GM20000 (cell line): ENCODE measurements at places on chromosomes 4 and X.

DNA sequence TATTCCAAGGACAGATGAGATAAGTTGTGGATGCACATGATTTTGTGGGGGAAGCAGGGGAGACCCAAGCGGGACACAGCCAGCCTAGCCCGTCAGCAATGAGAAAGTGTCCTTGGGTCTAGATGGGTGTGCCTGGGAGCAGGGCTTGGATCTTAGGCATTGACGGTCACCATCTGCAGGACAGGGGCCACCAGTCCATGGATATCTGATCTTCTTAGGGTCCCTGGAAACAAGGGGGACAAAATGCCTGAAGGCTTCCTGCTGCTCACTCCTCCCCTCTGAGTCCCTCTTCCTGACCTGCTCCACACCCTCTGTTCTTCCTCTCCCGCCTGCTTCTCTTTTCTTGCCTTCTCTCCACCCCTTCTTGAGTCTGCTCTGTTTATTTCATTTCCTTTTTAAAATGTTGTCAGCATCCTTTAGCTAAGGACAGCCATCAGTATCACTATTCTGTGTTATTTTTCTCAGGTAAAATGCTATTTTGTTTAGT lies 298.4 kb downstream of the RAPGEF2 start:
- DNase-seq: no peak

GRCh38 chrX:110374559-110374958 lies 15.9 kb downstream of the RTL9 start:
- DNase-seq: no peak

DNA sequence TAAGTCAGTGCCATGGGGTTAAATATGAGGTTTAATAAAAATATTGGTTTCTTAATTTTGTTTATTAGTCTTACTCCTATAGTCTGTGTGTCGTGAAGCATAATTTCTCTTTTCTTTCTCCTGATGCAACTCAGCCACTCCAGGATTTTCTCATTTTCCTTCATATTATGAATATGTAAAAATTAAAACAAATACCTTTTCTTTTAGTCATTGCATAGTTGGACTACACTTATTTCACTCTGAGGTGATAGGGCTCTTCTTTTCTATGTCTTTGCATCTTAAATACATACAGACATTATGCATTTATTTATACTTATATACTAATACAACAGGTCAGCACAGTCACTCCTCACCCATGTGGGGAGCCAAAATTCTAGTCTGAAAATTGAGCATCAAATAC lies 19.1 kb downstream of the GALNT7 start:
- DNase-seq: no peak

DNA sequence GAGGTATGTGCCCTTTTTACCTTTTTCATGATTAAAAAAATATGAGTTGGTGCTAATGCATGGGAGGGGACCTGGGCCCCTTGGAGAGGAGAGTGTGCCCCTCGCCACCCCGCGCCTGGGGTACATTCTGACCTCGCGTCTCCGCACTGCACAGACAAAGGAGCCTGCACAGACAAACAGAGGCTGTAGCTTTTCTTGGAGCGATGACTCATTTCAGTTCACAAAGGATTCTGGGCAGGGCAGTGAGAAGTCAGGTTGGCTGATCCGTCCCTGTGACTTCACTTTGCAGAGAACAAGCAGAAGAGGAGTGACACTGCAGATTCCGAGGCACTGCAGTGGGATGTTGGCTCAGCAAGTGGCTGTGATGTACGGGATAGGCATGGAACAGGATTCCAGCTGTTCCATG lies 82.9 kb downstream of the STOX2 start:
- no peak for DNase-seq

DNA sequence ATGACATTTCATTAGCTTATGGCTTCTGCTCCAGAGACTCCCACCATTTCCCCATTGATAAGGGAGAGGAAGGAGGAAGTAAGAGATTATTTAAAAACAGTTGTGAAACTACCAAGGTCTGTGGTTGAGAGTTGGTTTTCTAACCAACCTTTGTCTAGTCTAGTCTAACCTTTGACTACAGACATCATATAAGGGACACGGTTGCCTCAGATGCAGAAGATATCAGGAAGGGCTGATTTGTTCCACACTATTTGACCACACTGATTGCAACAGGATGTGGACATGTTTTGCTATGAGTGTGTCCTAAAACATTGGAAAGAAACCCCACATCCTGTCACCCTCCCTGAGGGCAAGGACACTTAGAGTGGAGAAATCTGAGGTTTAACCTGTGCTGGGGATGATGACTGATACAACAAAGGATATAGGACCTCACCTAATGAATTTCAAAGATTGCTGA lies 53.0 kb downstream of the COQ2 start:
- DNase-seq: no peak

DNA sequence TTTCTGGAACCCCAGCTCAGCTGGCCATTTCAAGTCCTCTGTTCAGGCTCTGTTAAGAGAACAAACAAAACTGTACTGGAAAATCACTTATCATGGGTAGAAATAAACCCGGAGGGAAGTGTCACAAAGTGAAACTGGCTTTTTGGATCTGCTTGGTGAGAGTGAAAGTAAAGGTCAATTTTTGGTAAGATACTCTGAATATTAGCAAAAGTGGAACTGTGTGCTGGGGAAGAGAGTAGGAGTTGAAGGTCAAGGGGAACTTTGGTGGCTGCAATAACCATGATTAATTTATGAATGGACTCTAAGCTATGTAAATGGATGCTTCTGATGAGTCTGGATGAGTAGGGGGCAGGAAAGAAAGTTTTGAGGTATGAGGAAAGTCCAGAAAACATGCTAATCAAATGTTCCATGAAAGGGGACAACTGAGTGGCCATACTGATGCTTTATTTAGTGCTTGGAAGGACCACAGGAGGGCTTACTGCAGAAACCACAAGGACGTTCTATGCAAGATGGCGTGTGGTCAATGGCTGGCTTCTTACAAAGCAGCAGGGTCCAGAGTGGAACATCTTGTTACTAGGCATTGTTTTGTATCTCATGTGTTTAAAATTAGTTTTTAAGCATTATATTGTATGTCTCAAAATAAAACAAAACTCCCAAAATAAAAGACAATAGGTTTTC lies 36.8 kb upstream of the TNIP3 start:
- DNase-seq: peak; percentile 51

DNA sequence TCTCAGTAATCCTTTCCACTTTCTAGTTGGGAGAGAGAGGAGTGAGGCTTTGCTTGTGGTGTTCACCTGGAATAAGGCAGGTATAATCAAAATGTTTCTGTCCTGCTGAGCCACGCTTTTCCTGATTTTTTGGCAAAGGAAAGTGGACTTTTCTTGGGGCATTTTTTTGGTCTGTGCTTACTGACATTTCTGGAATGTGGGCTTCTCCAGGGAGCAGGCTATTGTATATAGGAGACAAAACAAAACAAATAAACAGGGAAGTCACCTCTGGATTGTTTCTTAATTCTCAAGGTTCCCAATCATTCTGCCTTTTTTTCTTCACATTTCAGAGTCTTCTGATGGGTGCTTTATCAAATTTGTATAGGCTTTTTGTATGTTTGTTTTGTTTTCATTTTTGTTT lies 25.7 kb upstream of the RP2 start:
- no peak for DNase-seq

DNA sequence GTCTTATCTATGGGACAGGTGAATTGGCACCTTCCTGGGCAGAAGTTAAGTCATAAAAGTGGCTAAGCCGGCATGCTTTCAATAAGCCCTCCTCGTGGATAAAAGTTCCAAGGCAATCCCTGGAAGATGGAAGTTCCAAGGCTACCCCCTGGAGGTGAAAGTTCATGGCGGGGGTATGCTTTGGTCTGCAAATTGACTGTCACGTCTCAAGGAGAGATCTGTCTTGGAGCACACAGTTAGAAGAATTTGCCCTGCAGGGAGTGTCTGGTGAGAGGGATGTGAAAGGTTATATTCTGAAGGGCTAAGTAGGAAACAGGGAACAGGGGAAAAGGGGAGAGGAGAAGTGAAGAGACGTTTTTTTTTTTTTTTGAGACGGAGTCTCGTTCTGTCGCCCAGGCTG lies 26.2 kb upstream of the GPR173 start:
- DNase-seq: no peak

DNA sequence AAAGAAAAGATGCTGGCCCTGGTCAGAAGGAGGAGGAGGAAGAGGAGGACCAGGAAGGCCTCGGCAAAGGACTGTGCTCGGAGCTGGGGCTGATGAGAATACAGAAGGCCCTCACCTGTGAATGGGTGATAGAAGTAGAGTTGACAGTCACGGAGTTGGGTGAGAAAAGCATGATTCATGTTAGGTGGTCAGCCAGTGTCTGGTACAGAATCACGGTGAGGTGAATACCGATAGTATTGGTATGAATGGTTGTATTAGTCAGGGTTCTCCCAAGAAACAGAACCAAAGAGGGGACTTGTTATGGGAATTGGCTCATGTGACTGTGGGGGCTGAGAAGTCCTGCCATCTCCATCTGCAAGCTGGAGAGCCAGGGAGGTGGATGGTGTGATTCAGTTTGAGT lies 32.5 kb upstream of the FAM156A start:
- no peak for DNase-seq

DNA sequence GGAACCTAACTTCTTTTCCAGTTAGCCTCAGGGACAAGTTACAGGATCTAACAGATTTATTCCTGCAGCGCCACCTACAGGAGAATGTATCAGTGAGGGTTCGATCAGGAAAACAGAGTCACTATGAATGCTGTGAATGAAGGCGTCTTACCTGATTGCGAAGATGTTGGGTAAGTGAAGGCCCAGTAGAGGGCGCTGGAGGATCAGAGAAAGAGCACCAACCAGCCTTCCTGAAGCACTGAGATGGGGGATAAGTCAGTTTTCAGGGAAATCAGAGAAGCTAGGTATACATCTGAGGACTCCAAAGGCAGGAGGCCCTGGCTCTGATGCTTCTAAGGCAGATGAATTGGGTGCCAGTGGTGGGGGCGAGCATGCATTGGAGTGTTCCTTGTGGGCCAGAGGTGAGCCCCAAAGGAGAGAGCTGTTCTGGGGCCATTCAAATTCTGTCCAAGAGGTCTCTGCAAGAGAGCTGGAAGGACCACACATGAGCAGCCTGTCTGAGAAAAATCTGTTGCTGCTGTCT lies 169.9 kb upstream of the AADAT start:
- peak; percentile 65 for DNase-seq

DNA sequence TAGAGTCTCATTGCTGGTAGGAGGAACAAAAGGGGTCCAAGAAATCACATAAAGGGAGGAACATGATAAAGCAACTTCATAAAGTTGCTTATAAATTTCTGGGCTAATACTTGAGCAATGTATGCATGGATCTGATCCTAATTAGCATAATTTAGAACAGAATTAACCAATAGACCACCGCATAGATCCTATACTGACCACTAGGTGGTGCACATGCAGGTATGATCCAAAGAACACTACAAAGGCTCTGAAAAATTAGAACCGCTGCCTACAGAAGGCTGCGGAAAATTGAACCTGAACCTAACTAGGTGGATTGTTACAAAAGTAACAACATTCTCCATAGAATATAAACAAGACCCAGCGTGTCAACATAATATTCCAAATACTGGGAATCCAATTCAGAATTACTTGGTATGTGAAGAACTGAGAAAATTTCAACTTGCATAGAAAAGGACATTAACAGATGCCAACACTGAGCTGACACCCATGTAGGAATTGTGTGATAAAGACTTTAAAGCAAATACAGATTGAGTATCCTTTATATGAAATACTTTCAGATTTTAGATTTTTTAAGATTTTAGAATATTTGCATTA lies 23.3 kb downstream of the BRCC3 start:
- no peak for DNase-seq

DNA sequence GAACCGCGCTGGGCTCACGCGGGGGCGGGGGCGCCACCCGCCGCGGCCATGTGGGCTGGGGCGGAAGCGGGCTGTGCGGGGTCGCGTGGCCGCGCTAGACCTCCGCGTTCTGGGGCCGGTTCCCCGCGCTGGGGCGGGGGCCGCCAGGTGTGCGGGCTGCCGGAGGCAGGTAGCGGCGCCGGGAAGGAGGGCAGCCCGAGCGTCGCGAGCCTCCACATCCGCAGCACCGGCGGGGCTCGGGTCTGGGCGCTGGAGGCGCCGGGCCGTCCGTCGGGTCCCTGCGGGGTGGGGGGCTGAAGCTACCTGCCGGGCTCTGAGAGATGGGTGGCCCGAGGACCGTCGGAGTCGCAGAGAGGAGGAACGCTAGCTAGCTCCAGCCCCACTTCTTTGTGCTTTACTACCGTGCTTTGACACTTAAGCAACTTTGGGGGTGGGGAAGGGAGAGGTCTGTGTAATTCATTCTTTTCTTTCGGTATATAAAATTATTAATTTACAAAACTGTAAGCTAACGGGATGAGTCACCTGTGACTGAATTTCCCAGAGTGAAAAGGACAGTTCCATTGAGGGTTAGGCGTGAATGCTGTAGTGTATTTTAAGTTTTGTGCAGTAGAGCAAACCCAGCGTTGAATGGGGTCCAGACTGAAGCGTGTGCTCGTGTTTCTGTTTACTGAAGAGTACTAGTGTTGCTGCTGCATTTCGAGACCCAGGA lies 689 bp downstream of the METAP1 start:
- peak; percentile 42 for DNase-seq

DNA sequence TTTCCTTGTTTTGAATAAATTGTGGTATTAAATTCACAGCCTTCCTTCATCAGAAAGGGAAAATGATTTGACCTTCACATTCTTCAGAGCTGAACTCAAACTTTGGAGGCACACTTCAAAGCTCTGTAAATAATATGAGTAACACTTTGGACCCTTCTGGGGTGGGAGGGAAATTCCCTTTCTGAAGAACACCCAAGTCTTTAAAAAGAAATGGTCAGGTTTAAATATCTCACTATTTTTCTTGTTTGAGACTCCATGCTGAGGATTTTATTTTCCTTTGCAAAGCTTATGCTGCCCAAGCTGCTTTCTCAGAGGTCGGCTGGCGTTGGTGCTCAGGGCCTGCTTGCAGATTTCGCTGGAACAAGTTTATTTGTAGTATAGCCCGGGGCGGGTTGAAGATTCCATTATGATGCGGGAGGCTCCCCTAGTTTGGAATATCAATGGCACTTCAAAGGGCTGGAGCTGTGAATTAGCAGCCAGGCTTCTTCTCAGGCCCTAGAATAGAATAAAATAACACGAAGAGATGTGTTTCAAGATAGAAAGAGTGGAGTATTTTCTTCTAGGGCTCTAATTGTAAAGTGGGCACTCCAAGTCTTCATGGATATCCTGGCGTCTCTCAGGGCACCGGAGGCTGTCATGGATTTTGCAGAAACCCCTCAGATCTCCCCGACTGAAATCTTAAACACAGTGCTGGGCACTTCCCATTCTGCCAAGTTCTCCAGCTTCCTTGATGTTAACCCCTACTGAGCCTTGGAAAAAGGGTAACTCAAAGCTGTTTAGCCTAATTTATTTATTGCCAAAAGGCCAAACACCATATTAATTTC lies 315.6 kb downstream of the GPAT3 start:
- DNase-seq: no peak

GRCh38 chr4:153209410-153209809 lies 5.2 kb downstream of the TRIM2 start:
- no peak for DNase-seq

GRCh38 chrX:3940000-3940610 lies 226.7 kb upstream of the PRKX start:
- DNase-seq: peak; percentile 6

DNA sequence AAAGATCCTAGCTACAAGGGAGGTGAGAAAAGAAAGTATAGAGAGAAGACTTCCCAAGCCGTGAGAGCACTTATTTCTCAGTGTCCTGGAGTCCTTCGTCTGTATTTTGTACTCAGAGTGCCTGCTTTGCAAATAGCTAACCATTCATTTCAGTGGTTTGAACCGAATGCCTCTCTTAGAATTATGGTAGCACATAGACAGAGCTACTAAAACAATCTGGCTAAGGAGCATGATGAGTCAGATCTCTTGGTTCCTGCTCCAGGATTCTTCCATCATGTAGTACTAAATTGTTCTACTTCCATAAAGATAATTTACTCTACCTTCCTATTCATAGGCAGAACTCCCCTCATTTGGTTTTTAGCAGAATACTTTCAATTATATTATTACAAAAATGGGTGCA lies 946.6 kb downstream of the STIM2 start:
- no peak for DNase-seq
